ENCODE measurements at places on chromosomes 3 and 15.
A peak's percentile ranks its signal among the peaks of the same experiment; 100 is the strongest.

DNA sequence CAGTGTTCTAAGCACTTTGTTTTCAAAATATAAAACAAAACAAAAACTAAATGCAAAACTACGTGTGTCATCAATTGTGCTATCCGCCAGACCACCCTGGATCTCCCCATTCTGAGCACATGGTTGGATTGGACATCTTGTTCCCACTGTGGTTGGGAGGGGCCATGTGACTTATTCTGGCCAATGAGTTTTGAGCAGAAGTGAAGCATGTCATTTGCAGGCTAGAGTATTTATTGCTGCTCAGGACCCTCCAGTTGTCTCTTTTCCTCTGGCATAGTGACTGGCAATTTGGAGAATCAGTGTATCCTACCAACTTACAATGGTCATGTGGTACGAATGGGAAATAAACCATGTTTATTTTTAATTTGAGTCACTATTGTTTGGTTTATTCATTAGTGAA, 70.2 kb upstream of the ST8SIA2 start:
- DNase-seq: no peak

GRCh38 chr3:12280357-12280806, 8.5 kb upstream of the PPARG start:
- peak; percentile 48 for DNase-seq

DNA sequence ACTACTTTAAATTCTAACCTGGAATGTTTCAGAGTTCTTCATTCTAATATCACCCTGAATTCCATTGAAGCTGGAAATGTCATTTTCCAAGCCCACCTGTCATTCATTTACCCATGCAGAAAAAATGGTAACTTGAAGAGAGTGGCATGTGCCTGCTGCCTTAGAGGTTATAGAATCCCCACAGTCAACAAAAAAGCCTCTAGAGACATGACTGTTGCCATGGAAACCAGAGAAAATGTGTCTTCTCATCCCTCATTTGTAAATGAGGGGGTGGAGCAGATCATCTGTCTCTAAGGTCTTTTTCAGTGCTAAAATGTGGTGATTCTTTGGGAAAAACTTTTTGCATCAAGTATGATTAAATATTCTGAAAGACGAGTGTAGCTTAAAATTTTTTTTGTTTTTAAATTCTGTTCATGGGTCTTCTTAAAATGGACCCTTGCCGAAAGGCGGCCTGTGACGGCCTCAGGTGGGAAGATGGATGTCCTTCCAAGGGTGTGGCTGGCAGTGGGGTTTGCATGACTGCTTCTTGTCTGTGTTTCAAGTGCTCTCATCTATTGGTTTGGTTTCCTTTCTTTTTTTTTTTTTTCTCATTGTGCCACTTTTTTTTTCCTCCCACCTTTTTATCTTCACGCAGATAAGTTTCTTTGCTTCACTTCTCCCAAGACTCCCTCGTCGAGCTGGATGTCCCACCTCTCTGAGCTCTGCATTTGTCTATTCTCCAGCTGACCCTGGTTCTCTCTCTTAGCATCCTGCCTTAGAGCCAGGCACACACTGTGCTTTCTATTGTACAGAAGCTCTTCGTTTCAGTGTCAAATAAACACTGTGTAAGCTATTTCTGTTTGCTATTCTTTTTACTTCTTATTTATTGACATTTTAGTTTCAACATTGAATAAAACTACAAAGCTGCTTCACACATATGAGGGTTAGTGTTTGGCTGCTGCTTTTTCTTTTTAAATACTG, 23.0 kb downstream of the TPM1 start:
- no peak for DNase-seq

DNA sequence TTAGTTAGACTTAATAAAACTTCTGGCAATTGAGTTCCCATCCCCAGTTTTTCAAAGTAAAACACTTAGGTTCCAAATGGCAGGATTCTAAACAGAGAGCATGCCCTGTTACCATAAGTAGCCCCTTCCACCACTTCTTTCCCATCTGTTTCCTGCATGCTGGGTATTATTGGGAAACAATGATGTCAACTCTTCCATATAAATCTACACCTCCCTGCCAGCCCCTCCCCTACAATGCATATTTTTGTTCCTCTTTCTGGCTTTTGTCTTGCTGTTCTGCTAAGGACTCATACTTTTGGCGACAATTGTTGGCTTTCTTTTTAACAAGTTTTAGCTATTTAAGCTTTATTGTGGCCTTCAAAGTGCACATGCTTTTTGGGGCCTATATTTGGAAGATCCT, 11.1 kb downstream of the ARHGAP31 start:
- no peak for DNase-seq

- DNase-seq: no peak
Observed at GRCh38 chr3:166223120-166223519, 385.9 kb upstream of the BCHE start.

GRCh38 chr3:178513546-178514380, 22.5 kb upstream of the KCNMB2 start:
- DNase-seq: peak; percentile 19

DNA sequence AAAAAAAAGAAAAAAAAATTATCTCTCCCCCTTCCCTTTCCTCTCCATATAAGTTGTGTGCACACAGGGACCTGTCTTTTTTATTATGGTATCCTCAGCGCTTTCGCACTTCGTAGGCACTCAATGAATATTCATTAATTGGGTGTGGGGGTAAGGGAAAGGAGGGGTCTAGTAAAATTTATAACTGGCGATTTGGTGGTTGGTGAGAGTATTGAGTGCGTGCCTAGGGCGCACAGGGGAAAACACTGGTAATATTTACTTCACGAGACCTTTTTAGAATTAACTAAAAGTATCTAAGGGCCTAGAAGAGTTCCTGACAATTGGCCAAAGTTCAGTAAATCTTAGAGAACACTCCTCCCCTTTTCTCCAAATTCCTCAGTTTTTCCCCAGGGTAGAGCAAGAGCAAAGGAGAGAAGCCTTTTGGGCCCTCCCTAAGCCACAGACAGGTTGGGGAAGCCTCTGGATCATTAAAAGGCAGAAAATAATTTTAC, 25.7 kb downstream of the TYRO3 start:
- no peak for DNase-seq

DNA sequence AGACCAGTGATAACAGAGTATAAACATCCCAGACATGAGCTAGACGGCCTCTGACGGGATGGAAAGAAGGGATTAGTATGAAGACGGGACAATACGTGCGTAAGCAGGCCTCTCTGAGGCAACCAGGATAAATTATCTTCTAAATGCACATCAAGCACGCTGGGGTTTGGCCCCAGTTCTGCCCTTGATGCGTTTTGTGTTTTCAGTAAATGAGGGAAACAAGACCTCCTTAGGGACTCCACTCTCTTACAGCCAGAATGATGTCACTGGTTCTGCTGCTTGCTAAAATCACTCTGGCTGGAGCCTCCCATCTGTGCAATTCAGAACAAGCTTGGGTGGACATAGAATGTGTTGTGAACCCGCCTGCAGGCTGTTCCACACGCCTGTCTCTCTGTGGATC, 156.0 kb upstream of the MCTP2 start:
- DNase-seq: peak; percentile 21

DNA sequence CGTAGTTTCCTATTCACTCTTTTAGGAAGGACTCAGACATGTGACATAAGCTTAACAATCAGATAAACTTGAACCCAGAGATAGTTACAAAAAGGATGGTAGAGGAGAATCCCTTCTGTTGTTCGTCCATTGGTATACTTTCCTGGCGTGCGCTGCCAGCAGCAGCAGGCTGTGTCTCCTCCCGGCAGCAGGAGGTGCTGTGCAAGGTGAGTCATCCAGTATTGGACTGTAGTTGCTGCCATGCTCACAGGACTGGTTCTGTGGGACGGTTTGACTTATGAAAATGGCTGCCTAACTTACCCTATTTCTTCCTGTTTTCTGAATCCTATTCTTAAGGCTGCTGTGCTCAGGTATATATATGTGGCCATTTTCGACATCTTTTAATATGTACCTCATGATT, 253.4 kb upstream of the LRRC3B start:
- no peak for DNase-seq

GRCh38 chr15:70669006-70669602, 94.3 kb downstream of the UACA start:
- DNase-seq: no peak

DNA sequence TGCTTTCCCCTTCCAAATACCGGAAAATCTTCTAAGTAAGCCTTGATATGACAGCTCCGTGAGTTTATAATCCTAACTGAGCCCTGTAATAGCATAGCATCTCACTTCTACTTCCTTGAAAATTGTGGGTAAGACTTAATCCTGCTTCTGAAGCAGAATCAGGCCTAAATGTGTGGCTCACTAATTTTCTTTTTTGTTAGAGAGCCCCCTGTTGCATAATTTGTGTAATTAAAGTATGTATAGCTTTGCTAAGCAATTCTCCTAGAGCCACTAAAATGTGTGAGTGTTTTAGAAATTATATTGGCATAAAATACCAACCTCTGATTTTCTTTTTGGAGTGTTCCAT, 304.4 kb downstream of the FGF12 start:
- DNase-seq: peak; percentile 29

DNA sequence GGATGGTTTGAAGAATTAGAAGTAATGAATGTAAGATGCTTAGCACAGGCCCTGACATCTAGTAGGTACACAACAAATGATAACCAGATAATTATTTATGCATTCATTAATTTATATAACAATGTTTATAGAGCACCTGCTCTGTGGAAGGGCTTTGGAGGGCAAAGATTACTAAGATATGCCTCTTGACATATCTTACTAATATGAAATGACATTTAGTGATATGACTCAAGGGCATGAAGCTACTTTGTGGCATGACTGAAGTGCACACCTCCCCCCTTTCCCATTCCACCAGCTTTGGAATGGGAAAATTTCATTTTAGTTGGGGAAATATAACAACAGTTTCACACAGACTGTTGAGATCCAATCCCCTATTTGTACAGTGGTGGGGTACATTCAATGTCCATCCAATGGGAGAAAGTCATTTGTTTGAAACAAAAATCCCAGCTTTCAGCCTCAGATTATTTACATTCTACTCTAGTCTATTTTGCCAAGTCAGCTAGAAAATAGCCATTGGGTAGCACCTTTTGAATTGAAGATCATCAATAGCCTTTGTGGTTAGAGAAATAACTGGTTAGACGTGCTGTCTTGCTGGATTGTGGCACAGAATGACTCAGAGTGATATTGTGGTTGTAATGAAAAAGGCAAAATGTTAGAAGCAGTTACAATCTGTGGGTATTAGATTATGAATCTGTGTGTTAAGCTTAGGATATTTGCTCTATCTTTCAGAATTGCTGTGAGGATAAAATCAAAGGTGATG, 72.9 kb downstream of the MOBP start:
- DNase-seq: no peak

- DNase-seq: no peak
Observed at GRCh38 chr3:78794431-78794830, 973.4 kb downstream of the ROBO1 start.

DNA sequence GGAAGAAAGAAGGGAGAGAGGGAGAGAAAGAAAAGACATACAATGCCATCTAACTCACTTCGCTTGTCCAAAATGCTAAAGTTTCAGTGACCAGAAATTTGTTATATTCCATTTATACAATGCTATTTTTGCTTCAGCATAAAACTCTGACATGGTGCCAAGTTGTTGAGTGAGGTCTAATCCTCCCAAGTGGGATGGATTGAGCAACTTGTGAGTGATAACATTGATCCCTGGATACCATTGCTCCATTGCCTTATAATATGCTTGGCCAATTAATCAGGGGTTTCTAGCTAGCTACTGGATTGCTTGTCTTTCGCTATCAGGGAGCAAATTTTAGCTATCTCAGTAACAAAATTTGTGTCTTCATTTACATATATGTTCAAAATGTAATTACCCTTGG, 615.6 kb upstream of the DPPA4 start:
- DNase-seq: peak; percentile 64

GRCh38 chr15:31732726-31733125, 297.6 kb upstream of the CHRNA7 start:
- no peak for DNase-seq

- no peak for DNase-seq
Observed at GRCh38 chr3:128970740-128971047, 23.2 kb downstream of the CFAP92 start.

GRCh38 chr3:70742081-70742480, 429.6 kb upstream of the MDFIC2 start:
- no peak for DNase-seq

DNA sequence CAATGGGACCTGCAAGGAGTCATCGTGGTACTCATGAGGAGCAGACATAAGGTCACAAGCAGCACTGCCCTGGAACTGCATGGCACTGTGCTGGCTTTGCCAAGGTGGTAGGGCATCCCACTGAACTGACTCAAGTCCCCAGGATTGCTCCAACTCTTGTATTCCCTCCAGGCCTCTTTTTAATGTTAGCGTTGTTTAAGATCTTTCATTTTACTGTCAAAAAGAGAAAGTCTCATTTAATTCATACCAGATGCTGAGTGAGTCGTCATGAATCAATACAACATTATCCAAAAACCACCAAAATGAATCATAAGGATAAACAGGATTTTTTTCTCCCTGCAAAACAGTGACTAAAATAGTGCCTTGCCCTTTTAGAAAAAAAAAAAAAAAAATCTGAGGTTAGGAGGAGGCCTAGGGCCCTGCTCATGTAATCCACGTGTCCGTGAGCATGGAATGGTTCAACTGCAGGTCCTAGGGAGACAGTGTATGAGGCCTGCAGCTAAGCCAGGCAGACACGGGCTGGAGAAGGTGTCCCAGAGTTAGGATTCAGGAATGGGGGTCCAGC, 36.7 kb upstream of the BLM start:
- peak; percentile 90 for DNase-seq

DNA sequence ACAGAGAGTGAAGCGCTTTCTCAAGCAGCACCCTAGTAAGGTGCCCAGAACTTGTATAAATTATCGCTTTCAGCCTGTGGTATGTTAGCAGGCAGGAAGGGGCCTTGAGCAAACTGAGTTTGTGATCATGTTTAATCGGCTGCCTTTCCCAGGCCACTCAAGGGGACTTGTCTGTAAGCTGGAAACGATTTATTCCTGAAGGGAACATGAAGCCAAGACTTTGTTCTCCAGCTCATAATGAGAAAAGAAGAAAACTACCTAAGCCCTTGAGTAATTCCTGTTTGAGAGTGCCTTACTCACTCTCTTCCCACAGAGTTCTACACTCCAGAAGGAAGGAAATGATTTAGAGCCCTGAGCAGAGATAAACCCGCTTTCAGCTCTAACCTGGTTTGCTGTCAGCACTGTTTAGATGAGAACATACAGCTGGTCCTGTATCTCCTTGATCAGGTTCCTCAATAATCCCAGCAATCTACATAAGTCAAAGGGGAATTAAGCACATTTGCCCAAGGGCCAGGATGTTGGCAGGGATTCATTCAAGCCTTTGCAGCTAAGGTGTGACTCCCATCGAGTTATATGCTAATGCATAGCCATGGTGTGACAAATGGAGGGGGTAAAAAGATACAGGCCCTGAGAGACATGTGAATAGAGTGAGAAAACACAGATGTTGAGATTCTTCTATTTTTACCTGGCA, 187.7 kb upstream of the SLC24A5 start:
- no peak for DNase-seq

GRCh38 chr15:83919319-83919830, 265.5 kb downstream of the ADAMTSL3 start:
- DNase-seq: peak; percentile 43

GRCh38 chr3:141949972-141950371, 73.5 kb downstream of the ATP1B3 start:
- DNase-seq: no peak

GRCh38 chr15:58761010-58761388, 10.1 kb upstream of the MINDY2 start:
- DNase-seq: no peak

- DNase-seq: peak; percentile 27
Observed at GRCh38 chr15:89067751-89068150, 20.5 kb upstream of the ABHD2 start.

Measured in iris pigment epithelial cell (primary cell).